ENCODE measurements at places on chromosomes 16 and 17.

- DNase-seq: no peak
Measured at GRCh38 chr16:60636117-60636516, 1400.1 kb downstream of the CDH8 start.

DNA sequence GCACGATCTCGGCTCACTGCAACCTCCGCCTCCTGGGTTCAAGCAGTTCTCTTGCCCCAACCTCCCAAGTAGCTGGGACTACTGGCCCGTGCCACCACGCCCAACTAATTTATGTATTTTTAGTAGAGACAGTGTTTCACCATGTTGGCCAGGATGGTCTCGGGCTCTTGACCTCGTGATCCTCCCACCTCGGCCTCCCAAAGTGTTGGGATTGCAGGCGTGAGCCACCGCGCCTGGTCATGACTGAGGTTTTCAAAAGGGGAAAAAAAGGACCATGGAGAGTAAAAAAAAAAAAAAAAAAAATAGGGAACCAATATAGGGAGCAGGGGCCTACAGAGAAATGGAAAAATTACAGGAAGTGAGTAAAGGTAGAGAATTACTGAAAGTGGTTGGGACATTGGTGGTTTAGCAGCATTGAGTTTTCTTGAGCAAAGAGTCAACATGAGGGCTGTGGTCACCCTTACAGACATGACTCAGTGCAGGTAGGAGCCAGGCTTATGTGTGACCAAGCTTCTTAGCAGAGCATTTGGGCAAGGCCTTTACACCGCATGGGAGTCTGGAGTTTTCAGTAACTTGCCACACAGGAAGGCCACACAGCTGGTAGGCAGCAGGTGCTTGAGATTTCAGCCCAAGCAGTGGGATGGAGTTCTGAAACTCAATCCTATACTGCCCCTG lies 447.3 kb downstream of the HS3ST3B1 start:
- no peak for DNase-seq

DNA sequence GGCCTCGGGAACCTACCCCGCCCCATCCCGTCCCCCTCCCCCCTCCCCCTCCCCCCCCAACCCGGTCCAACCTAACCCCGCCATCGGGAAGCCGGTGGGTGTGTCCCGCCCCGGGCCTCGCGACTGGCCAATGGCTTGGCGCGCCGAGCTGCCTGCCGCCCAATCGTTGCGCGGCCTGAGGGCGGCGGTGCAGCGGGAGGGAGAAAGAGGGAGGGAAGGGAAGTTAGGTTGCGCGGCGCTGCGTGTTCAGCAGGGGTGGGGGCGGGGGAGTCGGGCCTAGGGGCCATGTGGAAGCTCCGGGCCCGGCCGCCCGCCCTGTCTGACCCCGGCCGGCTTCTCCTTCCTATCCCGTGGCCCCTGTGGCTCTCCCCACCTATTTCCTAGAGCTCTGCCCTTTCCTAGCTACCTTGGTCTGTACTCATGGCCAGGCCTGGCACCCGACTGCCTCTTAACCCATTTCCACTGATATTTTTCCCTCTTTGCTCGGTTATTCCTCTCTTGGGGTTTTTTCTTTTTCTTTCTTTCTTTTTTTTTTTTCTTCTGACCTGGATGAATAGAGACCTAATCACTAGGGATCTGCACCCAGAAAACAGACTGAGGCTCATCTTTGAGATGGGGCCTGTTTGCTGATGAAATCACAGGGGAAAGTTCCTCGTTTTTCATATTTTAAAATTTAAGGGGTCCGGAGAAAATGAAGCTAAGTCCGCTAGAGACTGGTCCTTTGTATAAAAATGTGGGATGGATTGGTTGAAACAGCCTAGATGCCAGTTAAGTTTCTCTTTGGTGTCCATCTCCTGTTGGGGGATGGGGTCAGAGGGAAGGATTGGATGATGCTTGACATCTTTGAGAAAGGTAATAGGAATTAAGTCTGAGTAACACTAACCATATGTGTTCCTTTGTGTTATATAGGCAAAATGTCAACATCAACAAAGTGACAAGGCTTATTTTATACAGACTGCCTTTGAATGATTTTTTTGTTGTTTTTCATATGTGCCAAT lies 1.1 kb downstream of the KPNB1 start:
- peak; percentile 93 for DNase-seq

GRCh38 chr17:82242698-82242976 lies 13.8 kb downstream of the SLC16A3 start:
- DNase-seq: no peak

DNA sequence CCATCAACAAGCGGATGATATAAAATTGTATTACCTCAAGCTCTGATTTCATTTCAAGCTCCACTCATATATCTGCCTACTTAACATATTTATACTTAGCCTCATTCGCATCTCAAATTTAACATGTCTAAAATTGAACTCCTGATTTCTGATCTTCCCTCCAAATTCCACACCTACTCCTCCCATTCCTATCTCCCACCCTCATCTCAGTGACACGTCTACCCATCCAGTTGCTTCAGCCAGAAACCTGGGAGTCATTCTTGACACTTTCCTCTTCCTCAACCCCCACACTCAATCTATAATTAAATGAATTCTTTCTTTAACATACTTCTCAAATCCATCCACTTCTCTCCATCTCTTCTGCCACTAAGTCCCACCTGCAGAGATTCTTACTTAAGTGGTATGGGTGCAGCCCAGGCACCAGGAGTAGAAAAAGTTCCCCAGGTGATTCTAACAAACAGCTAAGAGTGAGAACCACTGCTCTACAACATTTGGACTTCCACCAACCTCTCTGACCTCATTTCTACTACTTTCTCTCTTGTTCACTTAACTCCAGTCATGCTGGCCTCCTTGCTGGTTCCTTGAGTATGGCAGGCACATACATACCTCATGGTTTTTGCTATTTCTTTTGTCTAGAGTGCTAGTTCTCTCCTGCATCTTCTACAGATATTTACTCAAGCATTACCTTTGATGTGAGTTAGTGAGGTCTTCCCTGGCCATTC lies 18.1 kb downstream of the SPOP start:
- no peak for DNase-seq

- no peak for DNase-seq
Measured at GRCh38 chr16:8585857-8586256, 4.5 kb downstream of the TMEM114 start.

Data from NCI-H2029 (cell line).